IgD-negative memory B cell (primary cell): ENCODE measurements at places on chromosomes 7 and 10. TPM values are rescaled to one million over a fixed set of nuclear protein-coding genes. Genes with fewer than 3 reads are reported as not detected.

The RSPH10B2 gene
- polyA plus RNA-seq, result not detected

The MEPCE gene
- 19.8 TPM for polyA plus RNA-seq

The CNTNAP2 gene
- 47.3 TPM for polyA plus RNA-seq

The PDE6C gene
- polyA plus RNA-seq, result not detected

The FEZF1 gene
- not detected for polyA plus RNA-seq

The PRSS58 gene
- polyA plus RNA-seq, result not detected

The PTF1A gene
- not detected for polyA plus RNA-seq

The TRIM50 gene
- not detected for polyA plus RNA-seq

The MBL2 gene
- not detected for polyA plus RNA-seq

The ZNF425 gene
- polyA plus RNA-seq, result 0.95 TPM

The SKIDA1 gene
- not detected for polyA plus RNA-seq

The CAV1 gene
- 2.3 TPM for polyA plus RNA-seq

The ZNF804B gene
- not detected for polyA plus RNA-seq

The NXPH1 gene
- not detected for polyA plus RNA-seq

The STOX1 gene
- polyA plus RNA-seq, result 0.24 TPM

The SFRP5 gene
- polyA plus RNA-seq, result not detected

The AGMO gene
- not detected for polyA plus RNA-seq

The COL17A1 gene
- polyA plus RNA-seq, result not detected

The TUBB8 gene
- 0.59 TPM for polyA plus RNA-seq

The CCT6A gene
- polyA plus RNA-seq, result 81.6 TPM
